ENCODE measurements at places on chromosomes 16 and 17. TPM values are rescaled to one million over a fixed set of nuclear protein-coding genes. Genes with fewer than 3 reads are reported as not detected.

SLC4A1 gene
- 1.4 TPM for total RNA-seq

C17orf100 gene
- 2.4 TPM for total RNA-seq

ARMC7 gene
- 19.2 TPM for total RNA-seq

C16orf74 gene
- total RNA-seq = 7.9 TPM

CD300LB gene
- total RNA-seq = 0.82 TPM

KRTAP1-5 gene
- not detected for total RNA-seq

CHTF8 gene
- total RNA-seq = 92.5 TPM

SDK2 gene
- total RNA-seq = 7.2 TPM

IGFALS gene
- total RNA-seq = 4.4 TPM

NXPH3 gene
- 1.7 TPM for total RNA-seq

DNA sequence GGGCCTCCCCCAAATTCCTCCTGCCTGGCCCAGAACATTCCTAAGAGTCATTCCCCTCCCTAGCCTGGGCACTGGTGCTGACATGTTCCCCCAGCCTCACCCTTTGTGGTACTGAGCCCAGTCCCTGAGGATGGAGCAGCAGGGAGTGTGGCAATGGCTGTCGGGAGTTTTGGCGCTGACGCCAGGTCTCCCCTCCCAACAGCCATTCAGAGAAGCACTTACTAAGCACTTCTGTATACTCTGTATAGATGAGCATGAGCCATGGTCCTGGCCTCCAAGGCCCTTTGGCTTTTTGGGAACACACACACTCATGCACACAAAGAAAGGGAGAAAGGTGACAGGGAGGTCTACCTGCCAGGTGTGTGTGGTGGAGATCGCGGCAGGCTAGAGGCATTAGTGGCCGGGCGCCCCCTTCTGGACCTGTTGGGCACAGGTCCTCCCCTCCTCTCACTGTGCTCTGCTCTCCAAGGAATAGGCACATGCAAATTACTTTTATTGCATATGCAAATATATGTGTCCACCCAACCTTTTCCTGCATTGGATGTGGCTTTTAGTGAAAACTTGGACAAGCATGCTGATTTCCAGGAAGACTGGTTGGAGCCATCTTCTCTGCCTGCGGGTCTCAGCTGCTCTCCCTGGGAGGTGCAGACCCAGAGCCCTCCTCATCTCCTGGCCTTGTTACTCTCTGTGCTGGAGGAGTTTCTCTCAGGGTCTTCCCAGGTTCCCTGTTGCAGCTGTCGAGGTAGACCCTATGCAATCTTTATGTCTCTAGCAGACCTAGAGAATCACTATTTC, 17.4 kb upstream of the C17orf107 start:
- H3K4me1 ChIP-seq = no peaks in the 10 kb centered on the region
- H3K27me3 ChIP-seq = no peaks in the 10 kb centered on the region
- DNase-seq = peak; percentile 57
- no peak overlapping the region for H3K27ac ChIP-seq

DNA sequence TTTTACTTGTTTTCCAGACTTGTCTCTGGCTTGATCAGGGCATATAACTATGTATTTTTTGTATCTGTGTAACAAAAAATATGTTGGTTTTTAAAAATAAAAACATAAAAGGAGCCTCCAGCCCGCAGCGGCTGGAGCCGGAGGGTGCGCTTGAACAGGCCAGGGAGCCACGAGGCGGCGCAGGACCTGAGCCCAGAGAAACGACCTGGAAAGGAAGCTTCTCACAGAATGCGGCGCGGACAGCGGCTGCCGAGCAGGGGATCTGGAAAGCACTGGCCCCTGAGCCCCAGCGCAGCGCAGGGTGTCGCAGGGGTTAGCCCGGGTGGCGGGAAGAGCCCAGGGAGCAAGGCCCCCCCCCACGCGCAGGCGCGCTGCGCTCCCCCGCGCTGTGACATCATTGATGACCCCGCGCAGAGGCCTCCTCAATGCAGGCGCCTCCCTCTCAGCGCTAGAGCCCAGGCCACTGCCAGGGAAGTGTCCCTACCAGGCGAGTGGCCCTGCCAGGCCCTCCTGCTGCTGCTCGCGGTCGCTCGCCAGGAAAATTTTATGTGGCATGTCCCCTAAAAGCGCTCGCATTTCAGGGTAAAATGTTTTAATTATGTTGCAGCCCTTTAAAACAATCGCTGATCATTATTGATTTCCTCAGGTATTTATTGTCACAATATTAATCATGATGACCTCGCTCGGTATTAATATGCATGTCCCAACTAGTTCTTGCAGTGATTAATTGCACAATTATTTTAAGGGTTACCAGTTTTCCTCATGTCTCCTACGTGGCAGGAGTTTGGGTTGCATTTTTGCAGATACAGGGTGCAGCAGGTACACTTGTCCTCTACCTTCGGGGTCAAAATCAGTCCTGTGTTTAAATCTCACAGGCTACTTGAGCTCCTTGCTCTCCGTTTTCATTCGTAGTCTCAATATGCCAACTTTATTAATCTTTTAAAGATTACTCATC, 134.2 kb downstream of the USP22 start:
- peaks cover 4% of the 10 kb centered on the region for H3K27me3 ChIP-seq
- peak overlapping the region; percentile 51 for H3K4me3 ChIP-seq
- no peaks in the 10 kb centered on the region for H3K36me3 ChIP-seq

GRCh38 chr17:9839433-9839832, 13.7 kb downstream of the GLP2R start:
- no peaks in the 10 kb centered on the region for H3K27me3 ChIP-seq
- H3K36me3 ChIP-seq = no peaks in the 10 kb centered on the region
- H3K4me1 ChIP-seq = no peaks in the 10 kb centered on the region
- no peak overlapping the region for H3K27ac ChIP-seq

- H3K27me3 ChIP-seq = no peaks in the 10 kb centered on the region
- no peak for DNase-seq
- H3K36me3 ChIP-seq = no peaks in the 10 kb centered on the region
- H3K4me3 ChIP-seq = no peak overlapping the region
- H3K4me1 ChIP-seq = no peaks in the 10 kb centered on the region
Observed at GRCh38 chr17:56305007-56305406, 151.7 kb downstream of the ANKFN1 start.

DNA sequence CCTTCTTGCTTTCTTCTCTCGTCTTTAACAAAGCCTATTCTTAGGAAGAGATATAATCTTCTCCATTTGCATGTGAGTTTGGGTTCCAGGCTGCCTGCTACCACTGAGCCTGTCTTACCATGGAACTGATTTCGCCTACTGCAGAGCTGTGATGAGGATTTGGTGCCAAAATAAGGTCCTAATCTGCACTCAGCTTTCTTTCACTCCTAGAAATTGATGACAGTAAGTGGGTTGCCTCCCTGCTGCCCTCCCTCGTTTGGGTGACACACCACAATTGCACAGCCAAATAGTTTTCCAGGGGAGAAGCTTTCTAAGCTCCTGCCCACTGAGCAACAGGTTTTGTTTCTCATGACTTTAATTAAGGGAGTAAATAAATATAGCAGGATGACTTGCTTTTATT, 25.1 kb upstream of the ASIC2 start:
- no peaks in the 10 kb centered on the region for H3K4me1 ChIP-seq
- H3K4me3 ChIP-seq = no peak overlapping the region
- no peak for DNase-seq
- H3K36me3 ChIP-seq = no peaks in the 10 kb centered on the region
- no peak overlapping the region for H3K27ac ChIP-seq

- no peaks in the 10 kb centered on the region for H3K27me3 ChIP-seq
- H3K27ac ChIP-seq = no peak overlapping the region
- no peaks in the 10 kb centered on the region for H3K4me1 ChIP-seq
- no peak for DNase-seq
- H3K4me3 ChIP-seq = no peak overlapping the region
Observed at GRCh38 chr17:57080718-57081117, 4.3 kb upstream of the AKAP1 start.

- no peaks in the 10 kb centered on the region for H3K4me1 ChIP-seq
- H3K27ac ChIP-seq = no peak overlapping the region
- H3K4me3 ChIP-seq = no peak overlapping the region
- DNase-seq = no peak
Observed at GRCh38 chr17:48486557-48486956, 44.3 kb downstream of the HOXB1 start.

DNA sequence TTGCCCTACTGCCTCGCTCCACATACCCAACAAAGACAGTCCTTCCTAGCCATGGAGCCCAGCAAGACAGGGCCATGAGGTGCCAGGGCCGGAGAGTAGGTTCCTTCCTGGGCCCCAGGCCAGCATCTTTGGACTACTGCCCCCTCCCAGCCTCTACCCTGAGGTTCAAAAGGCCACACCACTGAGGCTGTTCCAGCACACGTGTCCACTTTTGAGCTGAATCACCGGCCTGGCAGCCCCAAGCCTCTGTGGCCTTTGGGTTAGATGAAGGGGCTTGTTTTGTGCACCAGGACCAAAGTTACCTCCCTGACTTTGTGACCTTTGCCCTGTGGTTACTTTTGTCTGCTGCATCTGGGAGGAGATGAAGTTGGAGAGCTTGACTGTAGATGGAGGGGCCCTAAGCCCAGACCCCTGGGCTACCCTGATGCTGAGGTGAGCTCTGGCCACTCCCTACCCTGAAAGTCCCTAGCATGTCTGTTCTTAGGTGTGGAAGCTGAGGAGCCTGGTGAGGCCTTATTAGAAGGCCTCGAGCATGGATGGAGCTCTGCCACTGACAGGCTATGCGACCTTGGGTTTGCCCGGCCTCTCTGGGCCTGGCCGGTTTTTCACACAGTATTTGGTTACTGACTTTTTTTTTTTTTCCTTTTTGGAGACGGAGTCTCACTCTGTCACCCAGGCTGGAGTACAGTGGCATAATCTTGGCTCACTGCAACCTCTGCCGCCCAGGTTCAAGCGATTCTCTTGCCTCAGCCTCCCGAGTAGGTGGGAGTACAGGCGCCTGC, 12.0 kb downstream of the SEZ6 start:
- DNase-seq = no peak
- H3K4me1 ChIP-seq = no peaks in the 10 kb centered on the region
- no peaks in the 10 kb centered on the region for H3K27me3 ChIP-seq
- H3K36me3 ChIP-seq = no peaks in the 10 kb centered on the region

DNA sequence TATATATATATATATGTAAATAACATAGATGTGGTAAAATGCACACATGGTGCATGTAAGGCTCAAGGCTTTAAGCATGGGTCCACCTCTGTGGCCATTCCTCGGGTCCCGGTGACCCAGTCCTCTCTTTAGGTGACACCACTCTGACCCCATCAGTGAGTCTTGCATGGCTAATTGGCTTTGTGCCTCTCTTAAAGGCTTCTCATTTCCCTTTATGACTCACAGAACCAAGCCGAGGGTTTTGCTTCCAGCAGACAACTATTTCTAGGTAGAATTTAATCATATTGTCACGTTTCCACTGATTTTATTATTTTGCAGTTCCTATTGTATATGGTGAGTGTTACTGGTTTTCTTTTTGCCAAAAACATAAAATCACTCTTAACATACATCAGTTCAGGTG, 59.7 kb downstream of the PLCG2 start:
- no peaks in the 10 kb centered on the region for H3K36me3 ChIP-seq
- no peaks in the 10 kb centered on the region for H3K27me3 ChIP-seq
- no peaks in the 10 kb centered on the region for H3K4me1 ChIP-seq
- no peak overlapping the region for H3K4me3 ChIP-seq
- no peak for DNase-seq

GRCh38 chr16:50861970-50862411, 120.1 kb downstream of the CYLD start:
- H3K4me1 ChIP-seq = no peaks in the 10 kb centered on the region
- no peak overlapping the region for H3K27ac ChIP-seq
- H3K4me3 ChIP-seq = no peak overlapping the region
- DNase-seq = no peak
- H3K27me3 ChIP-seq = no peaks in the 10 kb centered on the region

DNA sequence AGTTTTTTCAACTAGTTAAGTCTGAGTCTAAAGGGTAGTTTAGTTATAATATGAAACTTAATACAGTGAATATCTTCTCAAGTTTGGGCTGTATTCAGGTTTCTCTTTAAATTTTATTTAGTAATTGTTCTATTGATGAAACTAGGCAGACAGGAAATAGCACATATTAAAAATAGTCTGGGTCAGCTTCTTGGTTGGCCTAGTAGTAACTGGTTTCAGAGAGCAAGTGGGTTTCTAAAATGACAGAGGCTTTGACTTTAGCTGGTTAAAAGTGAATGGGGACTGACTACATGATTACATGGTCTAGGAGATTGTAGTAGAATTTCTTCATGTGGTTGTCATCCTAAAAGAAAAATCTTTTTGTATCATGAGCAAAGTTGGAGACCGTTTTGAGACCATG, 46.8 kb downstream of the OMG start:
- H3K4me3 ChIP-seq = no peak overlapping the region
- no peak overlapping the region for H3K27ac ChIP-seq
- H3K27me3 ChIP-seq = no peaks in the 10 kb centered on the region
- DNase-seq = no peak
- peaks cover 7% of the 10 kb centered on the region for H3K36me3 ChIP-seq
- H3K4me1 ChIP-seq = no peaks in the 10 kb centered on the region

GRCh38 chr17:59827721-59828477, 64.8 kb downstream of the TUBD1 start:
- no peaks in the 10 kb centered on the region for H3K36me3 ChIP-seq
- H3K27ac ChIP-seq = peak overlapping the region; percentile 47
- H3K27me3 ChIP-seq = no peaks in the 10 kb centered on the region
- peak; percentile 54 for DNase-seq

- H3K4me3 ChIP-seq = no peak overlapping the region
- H3K36me3 ChIP-seq = no peaks in the 10 kb centered on the region
- peaks cover 2% of the 10 kb centered on the region for H3K4me1 ChIP-seq
- H3K27ac ChIP-seq = no peak overlapping the region
Observed at GRCh38 chr17:55518510-55518909, 7.3 kb upstream of the SMIM36 start.

GRCh38 chr16:2977440-2977839, 2.8 kb downstream of the PKMYT1 start:
- no peak overlapping the region for H3K4me3 ChIP-seq
- H3K27ac ChIP-seq = no peak overlapping the region
- no peaks in the 10 kb centered on the region for H3K27me3 ChIP-seq
- no peaks in the 10 kb centered on the region for H3K4me1 ChIP-seq
- no peaks in the 10 kb centered on the region for H3K36me3 ChIP-seq
- DNase-seq = peak; percentile 77

GRCh38 chr16:57640612-57641011, 12.2 kb downstream of the ADGRG1 start:
- H3K27me3 ChIP-seq = no peaks in the 10 kb centered on the region
- H3K36me3 ChIP-seq = no peaks in the 10 kb centered on the region
- DNase-seq = no peak
- H3K27ac ChIP-seq = no peak overlapping the region

- H3K27me3 ChIP-seq = no peaks in the 10 kb centered on the region
- DNase-seq = peak; percentile 53
- H3K4me3 ChIP-seq = peak overlapping the region; percentile 53
- peak overlapping the region; percentile 57 for H3K27ac ChIP-seq
Observed at GRCh38 chr17:42111871-42112551, 503 bp downstream of the DHX58 start.

Measured in lung (tissue), 17 donors.